Activated T-cell treated with anti-CD3 and anti-CD28 coated beads for 24 hours (primary cell): ENCODE measurements at places on chromosomes 1 and 21.

- no peak for DNase-seq
Measured at GRCh38 chr1:244280859-244281258, 170.8 kb downstream of the ADSS2 start.

- no peak for DNase-seq
Measured at GRCh38 chr1:203086992-203087763, 1.4 kb upstream of the MYOG start.

DNA sequence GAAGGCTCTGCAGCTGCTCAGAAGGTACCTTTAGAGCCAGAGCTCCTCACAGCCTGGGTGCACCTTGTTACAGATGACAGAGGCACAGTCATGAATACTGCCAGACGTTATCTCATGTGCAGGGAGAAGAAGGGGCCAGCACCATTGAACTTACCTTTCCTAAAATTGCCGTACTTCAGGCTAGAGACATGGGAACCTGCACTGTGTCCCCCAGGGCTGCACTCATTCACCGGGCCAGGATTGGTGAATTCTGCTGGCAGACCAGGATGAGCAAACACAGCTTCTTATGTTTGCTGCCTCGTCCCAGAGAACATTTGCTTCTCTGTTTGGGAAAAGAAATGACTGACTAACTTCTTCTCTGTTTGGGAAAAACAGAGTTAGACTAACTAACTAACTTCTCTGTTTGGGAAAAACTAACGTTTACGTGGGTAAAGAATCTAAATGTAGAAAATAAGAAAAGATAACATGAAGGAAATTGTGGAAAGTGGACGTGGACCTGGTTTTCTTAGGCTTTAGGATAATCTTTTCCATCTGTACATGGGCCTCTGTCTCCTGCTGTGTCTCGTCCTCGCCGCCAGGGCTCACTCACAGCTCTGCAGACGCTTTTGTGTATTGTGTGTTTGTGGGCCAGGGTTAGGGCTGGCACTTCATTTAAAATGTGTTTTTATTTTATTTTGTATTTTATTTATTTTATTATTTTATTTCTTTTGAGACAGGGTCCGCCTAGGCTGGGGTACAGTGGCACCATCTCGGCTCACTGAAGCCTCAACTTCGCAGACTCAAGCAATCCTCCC is 9.9 kb downstream of the OBSCN start:
- no peak for DNase-seq

GRCh38 chr1:3573500-3573899 is 37.8 kb downstream of the MEGF6 start:
- DNase-seq: no peak

DNA sequence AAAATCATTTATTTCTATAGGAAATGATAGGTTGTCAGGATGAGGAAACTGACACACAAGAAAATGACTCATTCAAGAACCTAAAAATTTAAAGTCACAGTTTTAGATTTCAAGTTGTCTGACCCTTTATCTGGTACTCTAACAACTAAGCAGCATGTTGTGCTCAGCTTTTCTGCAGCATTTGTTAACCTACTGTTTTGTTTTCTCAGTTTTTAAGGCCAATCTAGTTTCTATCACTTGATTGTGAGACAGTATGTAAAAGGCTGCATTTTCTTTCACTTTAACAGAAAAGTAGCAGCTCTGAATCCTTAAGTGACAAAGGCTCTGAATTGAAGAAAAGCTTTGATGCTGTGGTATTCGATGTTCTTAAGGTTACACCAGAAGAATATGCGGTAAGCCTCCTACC is 59.1 kb downstream of the RALGPS2 start:
- no peak for DNase-seq

GRCh38 chr1:168065506-168065905 is 71.2 kb downstream of the GPR161 start:
- no peak for DNase-seq

DNA sequence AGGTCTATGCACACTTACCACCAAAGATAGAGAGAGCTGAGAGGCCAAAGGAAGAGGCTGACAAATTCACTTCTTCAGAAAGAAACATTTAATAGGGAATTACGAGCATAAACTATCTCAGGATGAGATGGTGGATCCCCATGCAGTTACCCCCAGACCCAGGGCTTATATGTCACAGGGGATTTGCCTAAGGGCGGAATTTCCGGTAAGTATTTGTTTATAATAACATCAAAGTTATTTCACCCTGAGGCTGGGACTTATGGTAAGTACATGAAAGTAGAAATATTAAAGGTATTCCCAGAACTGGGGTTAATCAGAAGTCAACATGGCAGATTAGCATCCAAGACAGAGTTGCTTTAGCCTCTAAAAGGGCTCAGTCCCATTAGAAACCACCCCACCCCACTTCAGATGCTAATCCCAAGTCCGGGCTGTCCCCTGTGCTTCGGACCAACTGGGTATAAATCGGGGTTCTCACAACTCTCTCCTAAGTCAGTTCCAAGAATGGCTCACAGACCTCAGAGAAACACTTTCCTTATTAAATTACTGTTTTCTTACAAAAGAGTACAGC is 247.4 kb upstream of the ZP4 start:
- no peak for DNase-seq
